ENCODE measurements at places on chromosomes 12 and 14. TPM values are rescaled to one million over a fixed set of nuclear protein-coding genes. Genes with fewer than 3 reads are reported as not detected.

CLEC2B gene
- total RNA-seq = not detected

POLR3B gene
- total RNA-seq = 12.1 TPM

OTOGL gene
- total RNA-seq = 0.83 TPM

FANCM gene
- total RNA-seq = 9.6 TPM

ANKS1B gene
- total RNA-seq = 11.3 TPM

EFS gene
- total RNA-seq = 90.4 TPM

APAF1 gene
- total RNA-seq = 20.8 TPM

CTDSP2 gene
- total RNA-seq = 127 TPM

RASSF8 gene
- total RNA-seq = 41.3 TPM

GRCh38 chr12:53223389-53224060, 8.5 kb downstream of the RARG start:
- H3K36me3 ChIP-seq = no peaks in the 10 kb centered on the region
- H3K27ac ChIP-seq = no peak overlapping the region
- peaks cover 30% of the 10 kb centered on the region for H3K27me3 ChIP-seq
- no peak for DNase-seq
- H3K4me3 ChIP-seq = no peak overlapping the region

- no peak overlapping the region for H3K27ac ChIP-seq
- no peak for DNase-seq
- peaks cover 5% of the 10 kb centered on the region for H3K36me3 ChIP-seq
Measured at GRCh38 chr12:67263471-67263870, 5.7 kb upstream of the CAND1 start.

- H3K4me3 ChIP-seq = no peak overlapping the region
- DNase-seq = no peak
- no peak overlapping the region for H3K27ac ChIP-seq
- no peaks in the 10 kb centered on the region for H3K36me3 ChIP-seq
- H3K27me3 ChIP-seq = no peaks in the 10 kb centered on the region
Measured at GRCh38 chr14:90303473-90303872, 28.3 kb downstream of the NRDE2 start.

GRCh38 chr12:85457016-85457415, 177.0 kb downstream of the ALX1 start:
- no peak for DNase-seq
- H3K27ac ChIP-seq = no peak overlapping the region
- H3K4me1 ChIP-seq = no peaks in the 10 kb centered on the region
- H3K27me3 ChIP-seq = no peaks in the 10 kb centered on the region
- no peak overlapping the region for H3K4me3 ChIP-seq
- H3K36me3 ChIP-seq = no peaks in the 10 kb centered on the region

DNA sequence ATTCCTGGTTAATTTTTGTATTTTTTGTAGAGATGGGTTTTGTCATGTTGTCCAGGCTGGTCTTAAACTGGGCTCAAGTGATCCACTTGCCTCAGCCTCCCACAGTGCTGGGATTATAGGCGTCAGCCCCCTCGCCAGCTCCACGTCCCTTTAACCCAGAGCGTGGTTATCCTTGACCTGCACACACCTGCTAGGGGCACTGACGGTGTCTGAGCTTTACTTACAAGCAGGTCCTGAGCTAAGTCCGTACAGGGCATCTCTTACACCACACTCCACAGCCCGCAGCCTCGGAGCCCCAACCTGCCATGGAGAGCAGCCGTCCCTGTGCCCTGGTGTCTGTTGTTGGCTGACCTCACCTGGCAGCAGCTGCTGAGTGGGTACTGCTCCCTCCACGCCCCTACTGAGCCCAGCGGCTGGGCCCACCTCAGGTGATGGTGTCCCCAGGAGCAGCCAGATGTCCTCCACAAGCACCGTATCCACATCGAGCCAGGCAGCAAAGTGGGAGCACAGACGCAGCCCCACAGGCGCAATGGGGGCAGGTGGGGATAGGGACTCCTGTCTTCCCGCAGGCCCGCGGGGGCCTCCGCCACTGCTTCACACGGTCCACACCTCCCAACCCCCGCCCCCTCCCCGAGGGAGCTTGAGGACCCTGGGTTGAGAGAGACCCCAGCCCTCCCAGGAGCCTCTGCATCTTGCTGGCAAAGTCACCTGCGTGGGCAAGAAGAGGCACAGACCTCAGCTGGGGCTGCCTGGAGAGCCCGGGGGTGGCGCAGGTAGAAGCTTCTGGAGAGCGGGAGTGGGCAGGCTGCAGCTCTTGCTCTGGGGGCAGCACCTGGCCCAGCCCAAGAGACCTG, 325.4 kb upstream of the SFSWAP start:
- H3K4me1 ChIP-seq = peaks cover 6% of the 10 kb centered on the region
- no peak for DNase-seq

- H3K27me3 ChIP-seq = no peaks in the 10 kb centered on the region
- no peaks in the 10 kb centered on the region for H3K4me1 ChIP-seq
- no peak overlapping the region for H3K4me3 ChIP-seq
- DNase-seq = no peak
- H3K36me3 ChIP-seq = peaks cover 25% of the 10 kb centered on the region
- H3K27ac ChIP-seq = no peak overlapping the region
Measured at GRCh38 chr14:30584058-30584630, 25.2 kb downstream of the G2E3 start.

DNA sequence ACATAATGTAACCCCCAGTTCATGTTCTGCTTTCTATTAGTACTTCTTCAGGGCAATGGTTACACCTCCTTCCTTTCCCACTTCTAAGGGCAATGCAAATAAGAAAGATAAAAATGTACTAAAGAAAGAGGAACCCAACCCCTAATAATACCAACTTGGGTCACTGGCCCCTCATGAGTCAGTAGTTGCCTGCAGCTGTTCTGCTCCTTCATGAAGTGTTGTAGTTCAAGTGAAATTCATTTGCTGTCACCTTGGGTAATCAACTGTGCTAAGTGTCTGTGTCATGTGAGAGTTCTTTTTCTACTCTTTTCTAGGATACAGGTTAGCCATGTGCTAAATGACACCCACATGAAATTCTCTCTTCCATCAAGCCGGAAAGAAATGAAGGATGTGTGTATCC, 91.8 kb downstream of the PLXNC1 start:
- no peaks in the 10 kb centered on the region for H3K4me1 ChIP-seq
- DNase-seq = no peak
- H3K4me3 ChIP-seq = no peak overlapping the region
- H3K27me3 ChIP-seq = no peaks in the 10 kb centered on the region

GRCh38 chr14:69910871-69911270, 31.7 kb downstream of the SMOC1 start:
- no peak overlapping the region for H3K4me3 ChIP-seq
- no peaks in the 10 kb centered on the region for H3K27me3 ChIP-seq
- no peaks in the 10 kb centered on the region for H3K36me3 ChIP-seq
- no peak for DNase-seq
- H3K27ac ChIP-seq = no peak overlapping the region
